ENCODE measurements at places on chromosomes 4 and X.

DNA sequence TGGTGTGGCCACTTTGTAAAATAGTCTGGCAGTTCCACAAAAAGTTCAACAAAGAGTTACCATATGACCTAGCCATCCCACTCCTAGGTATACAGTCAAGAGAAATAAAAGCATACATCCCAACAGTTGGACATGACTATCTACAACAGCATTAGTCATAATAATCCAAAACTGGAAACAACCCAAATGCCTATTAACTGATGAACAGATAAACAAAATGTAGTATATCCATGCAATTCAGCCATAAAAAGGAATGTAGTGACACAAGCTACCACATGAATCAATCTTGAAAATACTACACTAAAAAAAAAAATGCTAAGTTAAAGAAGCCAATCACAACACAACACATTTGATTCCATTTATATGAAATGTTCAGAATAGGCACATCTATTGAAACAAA is 16.1 kb downstream of the MED14 start:
- DNase-seq, result no peak

GRCh38 chr4:24472514-24473308 is 111.6 kb downstream of the DHX15 start:
- DNase-seq, result no peak

DNA sequence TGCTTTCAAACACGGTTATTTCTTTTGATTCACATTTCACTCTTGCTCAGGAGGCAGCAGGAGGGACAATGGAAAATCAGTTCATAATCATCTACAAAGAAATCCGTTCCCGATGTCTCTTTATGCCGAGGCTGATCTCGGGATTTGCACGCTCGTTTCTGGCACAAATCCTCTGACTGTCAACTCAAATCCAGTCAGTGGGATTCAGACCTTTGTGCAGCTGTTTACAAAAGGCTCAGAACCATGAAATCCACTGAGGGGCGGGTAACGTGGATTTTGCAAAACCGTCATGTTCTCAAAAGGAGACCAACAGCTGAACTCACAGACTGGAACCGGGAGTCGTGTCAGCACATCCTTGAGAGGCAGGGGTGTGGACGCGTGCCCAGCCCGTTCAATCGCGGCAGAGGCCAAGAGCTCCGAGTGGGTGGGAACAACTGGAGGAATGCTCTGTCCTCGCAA is 46.4 kb downstream of the ACOX3 start:
- no peak for DNase-seq

DNA sequence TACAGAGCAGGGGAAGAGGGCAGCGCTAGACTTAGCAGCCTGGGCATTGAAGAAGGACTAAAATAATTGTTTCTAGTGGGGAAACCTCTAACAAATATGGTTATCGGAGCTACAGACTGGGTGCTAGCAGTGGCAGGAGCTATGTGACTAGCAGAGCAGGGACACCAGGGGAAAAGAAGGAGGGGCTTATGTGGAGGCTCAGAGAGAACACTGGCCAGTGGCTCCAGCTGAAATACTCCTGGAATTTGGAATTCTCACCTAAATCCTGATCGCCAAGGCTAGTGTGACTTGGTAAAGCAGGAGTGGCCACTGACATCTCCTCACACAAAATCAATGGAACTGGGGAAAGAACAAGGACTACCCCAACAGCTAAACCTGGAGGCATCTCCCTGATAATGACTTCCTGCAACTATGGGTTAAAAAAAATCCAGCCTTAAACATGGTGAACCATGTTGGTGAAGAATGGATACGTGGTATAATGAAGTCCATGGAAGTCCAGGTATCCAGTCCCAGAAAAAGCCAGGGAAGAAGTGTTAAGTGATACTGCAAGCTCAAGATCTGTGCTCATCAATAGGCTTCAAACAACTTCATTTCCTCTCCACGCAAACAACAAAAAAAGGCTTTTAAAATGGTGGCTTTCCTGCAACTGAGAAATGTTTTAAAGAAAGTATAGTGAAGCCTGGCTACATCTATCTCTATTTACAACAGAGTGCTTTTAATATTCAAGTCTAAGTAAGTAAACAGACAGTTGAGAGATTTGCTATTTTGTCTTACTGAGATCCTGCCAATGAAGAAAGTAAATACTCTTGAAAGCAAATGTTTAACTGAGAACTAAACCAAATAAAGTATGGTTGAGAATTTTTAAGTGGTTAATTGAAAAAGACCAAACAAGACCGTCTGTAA is 1.8 kb downstream of the TAPT1 start:
- no peak for DNase-seq

- DNase-seq, result peak; percentile 33
Measured at GRCh38 chr4:74189331-74190043, 31.6 kb downstream of the MTHFD2L start.

DNA sequence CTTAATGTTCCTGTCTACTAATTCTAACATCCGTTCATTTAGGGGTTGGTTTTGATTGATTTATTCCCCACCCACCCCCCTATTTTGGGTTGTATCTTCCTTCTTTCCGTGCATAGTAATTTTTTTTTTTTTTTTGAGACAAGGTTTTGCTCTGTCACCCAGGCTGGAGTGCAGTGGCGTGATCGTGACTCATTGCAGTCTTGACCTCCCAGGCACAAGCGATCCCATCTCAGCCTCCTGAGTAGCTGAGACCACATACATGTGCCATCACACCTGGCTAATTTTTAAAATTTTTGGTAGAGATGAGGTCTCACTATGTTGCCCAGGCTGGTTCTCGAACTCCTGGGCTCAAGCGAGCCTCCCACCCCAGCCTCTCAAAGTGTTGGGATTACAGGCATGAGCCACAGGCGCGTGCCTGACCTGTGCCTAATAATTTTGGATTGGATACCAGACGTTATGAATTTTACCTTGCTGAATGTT is 79.9 kb downstream of the ZFX start:
- no peak for DNase-seq

- DNase-seq, result no peak
Measured at GRCh38 chr4:54668014-54668611, 10.4 kb downstream of the KIT start.

GRCh38 chr4:131551306-131551705 is 1597.8 kb upstream of the PCDH10 start:
- no peak for DNase-seq

DNA sequence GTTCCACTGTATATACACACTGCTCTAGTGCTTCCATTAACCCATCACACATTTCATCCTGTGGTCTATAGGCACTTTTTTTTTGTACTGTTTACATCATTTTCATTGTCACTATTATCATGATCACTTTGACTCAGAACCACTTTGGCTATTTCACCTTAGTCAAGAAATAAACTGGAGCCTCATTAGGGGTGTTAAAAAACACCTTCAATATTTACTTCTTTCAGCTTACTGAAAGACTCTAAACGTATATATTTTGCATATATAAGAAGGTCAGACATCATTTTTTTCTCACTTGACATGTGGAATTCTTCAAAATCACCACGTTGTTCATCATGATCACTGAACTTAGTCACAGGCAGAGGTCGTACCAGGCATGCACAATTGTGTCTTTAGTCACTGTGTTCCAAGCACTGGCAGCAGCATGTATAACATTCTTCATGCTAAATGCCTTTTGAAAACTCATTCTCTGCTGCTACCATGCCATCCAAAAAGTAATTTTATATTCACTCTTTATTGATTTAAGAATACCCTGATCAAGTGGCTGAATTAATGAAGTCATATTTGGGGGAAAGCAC is 229.2 kb upstream of the ARSJ start:
- DNase-seq, result no peak

DNA sequence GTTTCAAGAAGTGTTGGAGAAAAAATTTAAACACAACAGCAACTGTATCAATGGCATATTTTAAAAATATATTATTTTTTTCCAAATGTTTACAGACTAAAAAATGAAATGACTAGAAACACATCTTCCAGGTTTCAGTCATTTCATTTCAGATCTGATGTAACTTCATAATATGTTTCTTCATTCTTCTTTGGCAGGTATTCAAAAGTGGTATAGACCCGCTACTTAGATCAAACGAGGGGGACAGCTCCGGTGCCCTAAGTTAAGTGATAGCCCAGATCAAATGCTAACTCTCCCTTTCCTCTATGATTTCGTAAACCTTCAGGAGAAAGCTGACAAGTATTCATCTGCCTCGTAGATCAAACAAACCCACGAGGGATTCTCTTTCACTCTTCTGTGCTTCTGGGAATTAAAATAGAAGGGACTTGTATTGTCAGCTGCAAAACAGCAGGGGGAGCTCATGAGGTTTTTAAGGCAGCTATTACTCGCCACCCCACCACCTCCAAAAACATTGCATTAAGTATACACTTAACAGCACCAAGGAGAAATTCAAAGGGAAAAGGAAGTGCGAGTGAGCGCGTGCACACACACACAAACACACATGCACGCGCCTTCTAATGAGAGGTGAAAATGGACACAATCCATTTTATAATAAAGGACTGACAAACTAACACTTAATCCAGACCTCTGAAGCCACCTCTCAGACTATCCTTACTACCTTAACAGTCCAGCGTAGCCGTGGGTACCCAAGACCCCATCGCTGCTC is 21.4 kb downstream of the HELT start:
- DNase-seq, result no peak

- no peak for DNase-seq
Measured at GRCh38 chrX:4708970-4709760, 995.7 kb upstream of the PRKX start.

- DNase-seq, result no peak
Measured at GRCh38 chr4:155433636-155434360, 57.0 kb upstream of the MAP9 start.

DNA sequence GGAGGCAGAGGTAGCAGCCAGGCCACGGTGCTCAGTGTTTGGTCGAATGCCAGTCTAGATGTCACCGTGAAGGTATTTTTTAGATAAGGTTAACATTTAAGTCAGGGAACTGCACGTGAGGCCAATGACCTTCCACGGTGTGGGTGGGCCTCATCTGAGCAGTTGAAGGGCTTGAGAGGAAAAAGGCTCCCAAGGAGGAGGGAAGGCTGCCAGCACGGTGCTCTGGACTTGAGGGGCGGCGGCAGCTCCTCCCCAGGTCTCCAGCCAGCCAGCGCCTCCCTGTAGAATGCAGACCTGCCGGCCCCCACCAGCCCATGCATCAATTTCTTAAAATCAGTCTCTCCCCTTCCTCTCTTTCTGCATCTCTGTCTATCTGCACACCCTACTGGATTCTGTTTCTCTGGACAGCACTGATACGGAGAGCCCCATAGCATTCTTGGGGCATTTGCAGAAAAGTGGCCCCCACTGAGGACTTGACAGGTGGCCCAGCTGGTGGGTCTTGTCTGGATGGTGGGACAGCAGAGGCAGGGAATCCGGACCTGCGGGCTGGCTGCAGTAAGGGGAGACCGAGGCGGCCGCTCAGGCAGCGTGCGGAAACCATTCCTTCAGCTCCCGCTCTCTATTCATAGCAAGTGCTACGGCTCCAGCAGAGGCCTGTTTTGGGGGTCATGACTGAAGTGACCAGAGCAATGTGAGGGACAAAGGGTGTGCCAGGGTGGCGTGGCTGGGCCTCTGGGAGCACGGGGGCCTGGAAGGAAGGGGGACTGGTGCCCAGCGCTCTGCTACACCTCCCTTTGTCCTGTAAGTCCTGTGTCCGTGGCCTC is 7.9 kb upstream of the RGS12 start:
- no peak for DNase-seq

GRCh38 chrX:133350751-133351150 is 64.5 kb downstream of the GPC4 start:
- no peak for DNase-seq

DNA sequence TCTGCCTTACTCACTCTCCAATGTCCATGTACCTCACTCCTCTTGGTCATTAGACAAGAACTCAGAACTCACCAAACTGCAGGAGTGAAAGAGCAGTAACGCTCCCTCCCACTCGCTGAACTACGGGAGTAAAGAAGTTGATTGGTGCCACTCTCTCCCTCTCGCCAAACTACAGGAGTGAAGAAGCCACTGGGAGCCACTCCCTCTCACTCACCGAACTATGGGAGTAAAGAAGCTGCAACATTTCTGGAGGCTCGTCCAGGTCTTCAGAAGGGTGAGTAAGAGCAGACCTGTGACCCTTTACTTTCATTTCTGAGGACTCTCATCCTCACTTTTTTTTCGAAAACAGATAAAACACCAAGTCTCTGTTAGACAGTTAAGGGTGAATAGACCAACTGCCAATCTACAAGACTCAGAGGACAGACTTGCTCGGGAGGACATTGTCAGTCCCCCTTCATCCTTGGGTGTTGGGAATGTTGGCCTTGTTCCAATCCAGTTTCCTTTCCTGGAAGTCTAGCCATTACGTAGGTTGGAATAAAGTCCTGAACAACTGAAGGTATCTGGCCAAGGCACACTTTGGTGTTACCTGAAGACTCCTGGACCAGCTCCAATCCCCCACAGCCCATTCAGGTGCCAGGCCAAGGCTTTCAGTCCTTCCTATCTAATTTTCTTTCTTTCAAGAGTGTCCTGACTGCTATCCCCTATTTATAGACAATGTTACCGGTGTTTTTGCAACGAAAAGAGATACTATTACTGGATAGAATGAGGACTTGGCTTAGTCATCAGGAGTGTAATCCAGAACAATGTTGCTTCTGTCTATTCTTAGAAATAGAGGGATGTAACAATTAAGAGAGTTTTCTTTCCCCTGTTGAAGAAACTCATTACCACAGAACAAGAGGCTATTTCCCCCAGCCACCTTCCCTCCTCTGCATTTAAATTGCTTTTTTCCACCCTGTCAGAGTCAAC is 11.0 kb upstream of the COL25A1 start:
- DNase-seq, result no peak

GRCh38 chr4:187470061-187470460 is 525.5 kb upstream of the ZFP42 start:
- no peak for DNase-seq

GRCh38 chrX:42678133-42678532 is 99.8 kb downstream of the PPP1R2C start:
- no peak for DNase-seq

DNA sequence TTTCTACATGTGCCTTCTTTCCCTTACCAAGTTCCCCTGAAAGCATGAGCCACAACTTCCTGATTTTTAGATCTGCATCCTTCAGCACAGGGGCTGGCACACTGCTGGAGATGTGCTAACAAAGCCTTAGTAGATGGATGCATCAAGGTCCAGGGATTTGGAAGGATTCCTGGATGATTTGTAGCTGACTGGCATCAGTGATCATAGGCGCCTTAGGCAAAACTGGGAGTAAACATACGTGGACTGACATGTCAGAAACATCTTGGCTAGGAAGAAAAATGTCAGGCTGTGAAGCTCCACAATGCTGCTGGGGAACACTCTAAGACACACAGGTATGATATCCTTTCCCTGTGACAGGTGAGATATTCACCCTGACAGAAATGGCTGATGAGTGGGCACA is 156.4 kb downstream of the AMELX start:
- no peak for DNase-seq

DNA sequence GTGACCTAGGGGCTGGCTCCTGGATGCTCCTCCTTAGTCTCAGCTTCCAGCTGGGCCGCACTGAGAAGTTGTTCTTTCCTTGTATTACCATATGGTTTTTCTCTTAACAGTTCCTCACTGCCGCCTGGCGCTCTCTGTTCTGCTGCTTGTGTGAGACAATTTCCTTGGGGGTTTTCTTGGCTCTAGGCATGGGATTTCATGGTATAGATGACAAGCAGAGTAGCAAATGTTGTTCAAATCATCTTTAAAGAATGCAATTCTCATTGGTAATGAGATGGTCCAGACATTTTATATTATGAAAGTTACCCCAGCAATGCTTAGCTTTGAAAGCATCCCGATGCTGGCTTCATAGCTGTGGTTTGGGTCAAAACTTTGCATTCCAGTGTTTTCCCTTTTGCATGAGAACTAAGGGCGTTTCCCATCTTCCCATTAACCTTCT is 37.6 kb downstream of the SEPTIN11 start:
- no peak for DNase-seq
